ENCODE measurements at places on chromosomes 7 and 10.

- DNase-seq, result no peak
Measured at GRCh38 chr10:110966146-110966545, 46.7 kb downstream of the SHOC2 start.

DNA sequence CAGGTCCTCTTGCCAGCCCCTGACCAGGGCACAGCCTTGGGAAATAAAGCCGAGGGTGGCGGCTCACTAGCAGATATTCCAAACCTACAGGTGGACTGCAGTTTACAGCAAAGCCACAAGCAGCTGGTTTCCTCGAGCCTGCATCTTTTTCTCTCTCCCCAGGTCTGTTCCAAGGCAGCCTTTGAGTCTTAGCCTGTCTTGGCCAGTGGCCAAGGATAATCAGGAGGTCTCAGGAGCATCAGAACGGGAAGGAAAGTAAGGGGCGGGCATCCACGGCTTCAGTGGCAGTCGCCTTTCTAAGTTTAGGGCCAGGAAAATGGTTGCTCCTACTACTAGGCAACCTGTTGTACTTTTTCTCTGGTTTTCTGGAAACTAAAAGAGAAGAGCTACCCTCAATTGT is 219.7 kb upstream of the ZMIZ1 start:
- DNase-seq, result no peak

DNA sequence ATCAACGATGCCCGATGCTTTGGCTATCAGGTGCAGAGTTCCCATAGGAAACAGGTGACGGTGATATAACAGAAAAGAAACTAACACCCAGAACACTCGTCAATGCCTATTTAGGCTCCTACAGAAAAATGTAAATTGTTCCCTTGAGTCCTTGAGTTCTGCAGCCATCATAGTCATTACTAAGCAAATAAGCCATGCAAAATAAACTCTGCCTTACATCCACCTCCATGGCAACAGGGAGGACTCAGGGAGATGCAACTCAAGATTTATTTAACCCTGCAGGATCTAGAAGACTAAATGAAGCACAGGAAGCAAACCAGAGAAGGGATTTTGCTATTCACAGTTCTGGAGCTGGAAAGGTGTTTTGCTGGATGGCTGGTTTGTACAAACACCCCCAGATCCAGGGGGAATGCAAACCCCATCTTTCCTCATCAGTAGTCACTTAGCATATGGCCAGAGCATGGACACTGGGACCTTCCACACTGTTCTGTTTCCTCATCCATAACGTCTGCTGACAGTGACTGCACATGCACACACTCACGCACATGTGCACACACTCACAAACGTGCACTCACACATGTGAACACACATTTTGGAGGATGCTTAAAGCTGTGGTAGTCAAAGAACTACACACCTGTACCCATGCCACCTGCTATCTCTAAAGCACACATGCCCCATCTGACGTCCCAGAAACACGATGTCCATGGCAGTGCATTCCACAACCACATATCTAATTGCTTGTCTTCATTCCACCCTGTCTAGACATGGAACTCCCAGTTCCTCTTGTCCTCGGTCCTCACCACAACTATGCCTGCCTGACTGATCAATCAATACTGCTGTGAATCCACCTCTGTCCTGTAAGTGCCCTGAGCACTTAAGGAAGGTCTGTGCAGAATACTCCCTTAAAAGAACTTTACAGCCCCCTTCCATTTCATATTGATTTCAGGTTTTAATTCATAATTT is 178.2 kb downstream of the COBL start:
- DNase-seq, result no peak

DNA sequence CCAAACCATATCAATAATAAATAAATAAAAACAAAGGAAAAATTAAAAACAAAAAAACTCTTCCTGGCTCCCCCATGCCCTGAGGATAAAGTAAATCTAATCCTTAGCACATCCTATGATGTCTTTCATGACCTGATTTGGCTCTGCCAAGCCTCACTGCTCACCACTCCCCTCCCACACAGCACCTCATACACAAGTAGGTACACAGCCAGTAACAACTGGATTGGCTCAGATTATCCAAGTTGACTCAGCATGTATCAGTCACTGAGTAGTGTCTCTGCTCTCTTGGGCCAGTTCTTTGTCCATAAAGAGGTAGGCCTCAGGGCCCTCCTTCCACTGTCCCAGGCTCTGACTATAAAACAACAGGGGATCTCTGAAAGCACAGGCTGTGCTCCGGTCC is 99.6 kb downstream of the STRA8 start:
- DNase-seq, result peak; percentile 7
